ENCODE measurements at places on chromosomes 2 and 18. TPM values are rescaled to one million over a fixed set of nuclear protein-coding genes. Genes with fewer than 3 reads are reported as not detected.
A peak's percentile ranks its signal among the peaks of the same experiment; 100 is the strongest.

- DNase-seq: no peak
These were observed 466.0 kb downstream of the RIT2 start for GRCh38 chr18:42649331-42650035.

DNA sequence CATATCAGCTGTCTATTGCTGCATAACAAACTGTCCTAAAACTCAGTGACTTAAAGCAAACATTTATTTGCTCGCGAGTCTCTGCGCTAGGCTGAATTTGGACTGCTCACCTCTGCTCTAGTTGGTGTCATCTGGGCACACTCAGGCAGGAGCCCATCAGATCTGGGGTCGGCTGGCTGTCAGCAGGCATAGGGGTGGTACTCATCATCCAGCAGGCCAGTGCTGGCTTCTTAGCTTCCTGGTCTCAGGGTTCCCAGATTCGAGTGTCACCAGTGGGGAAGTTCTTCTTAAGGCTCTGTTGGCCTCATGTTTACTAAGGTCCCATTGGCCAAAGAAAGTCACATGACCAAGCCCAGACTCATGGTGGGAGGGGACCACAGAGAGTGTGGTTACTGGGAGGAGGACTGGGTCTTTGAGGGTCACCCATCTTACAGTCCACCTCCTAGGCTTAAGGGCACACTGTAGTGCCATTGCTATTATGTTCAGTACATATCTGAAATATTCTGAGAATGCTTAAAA is 71.6 kb upstream of the ATG16L1 start:
- DNase-seq: no peak

DNA sequence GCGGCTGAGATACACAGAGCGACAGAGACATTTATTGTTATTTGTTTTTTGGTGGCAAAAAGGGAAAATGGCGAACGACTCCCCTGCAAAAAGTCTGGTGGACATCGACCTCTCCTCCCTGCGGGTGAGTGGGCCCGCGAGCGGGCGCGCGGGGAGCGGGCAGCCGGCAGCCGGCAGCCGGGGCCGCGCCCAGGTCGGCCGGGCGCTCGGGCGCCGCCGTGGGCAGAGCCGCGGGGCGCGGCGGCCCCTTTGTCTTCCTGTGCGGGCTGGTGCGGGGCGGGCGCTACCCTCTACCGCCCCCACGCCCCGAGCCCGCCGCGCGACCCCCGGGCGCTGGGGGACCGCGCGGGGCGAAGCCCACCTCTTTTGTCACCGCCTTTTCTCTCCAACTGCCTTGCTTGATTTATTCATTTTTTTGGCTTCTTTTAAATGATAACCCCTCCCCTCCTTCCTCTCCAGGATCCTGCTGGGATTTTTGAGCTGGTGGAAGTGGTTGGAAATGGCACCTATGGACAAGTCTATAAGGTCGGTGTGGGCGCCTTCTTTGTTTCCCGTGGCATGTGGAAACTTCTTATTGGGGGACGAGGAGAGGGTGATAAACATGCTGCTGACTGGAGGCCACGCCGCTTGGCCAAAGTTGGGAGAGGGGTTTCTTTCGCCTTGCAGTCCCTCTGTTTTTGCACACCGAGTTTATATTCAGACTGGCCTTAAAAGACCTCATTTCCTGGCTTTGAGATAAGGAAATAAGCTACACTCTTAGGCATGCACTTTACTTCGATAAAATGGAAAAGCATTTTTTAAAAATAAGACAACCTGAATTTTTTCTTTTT is 722 bp downstream of the MAP4K4 start:
- no peak for DNase-seq

- no peak for DNase-seq
These were observed 57.7 kb downstream of the ROCK2 start for GRCh38 chr2:11286749-11287148.

GRCh38 chr2:200809506-200810251 is 2.0 kb upstream of the BZW1 start:
- DNase-seq: no peak

DNA sequence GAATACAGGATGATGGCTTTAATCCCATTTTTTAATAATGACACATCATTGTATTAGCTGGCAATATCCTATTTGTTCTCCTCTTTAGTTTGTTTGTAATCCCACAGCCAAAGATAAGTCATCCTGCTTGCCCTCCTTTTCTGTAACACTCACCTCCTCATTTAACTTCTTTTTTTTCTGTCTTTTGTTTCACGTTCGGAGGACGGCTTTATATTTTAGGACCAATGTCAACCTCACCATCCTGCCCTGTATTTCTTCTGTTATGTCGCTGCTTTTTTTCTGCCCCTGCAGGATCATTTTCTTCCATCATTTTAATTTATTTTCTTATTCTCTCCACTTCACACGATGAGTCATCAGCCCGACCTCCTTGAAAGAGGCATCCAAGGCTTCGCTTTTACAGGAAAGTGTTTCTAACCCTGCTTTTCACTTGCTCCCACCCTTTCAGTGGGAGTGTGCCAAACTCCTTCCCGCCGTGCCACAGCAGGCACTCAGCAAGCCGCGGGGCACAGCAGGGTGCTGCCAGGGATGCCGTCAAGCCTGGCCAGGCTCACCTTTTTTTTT is 11.4 kb downstream of the RAB31 start:
- DNase-seq: peak; percentile 90

- peak; percentile 2 for DNase-seq
These were observed 74.8 kb upstream of the FAM98A start for GRCh38 chr2:33673937-33674336.

DNA sequence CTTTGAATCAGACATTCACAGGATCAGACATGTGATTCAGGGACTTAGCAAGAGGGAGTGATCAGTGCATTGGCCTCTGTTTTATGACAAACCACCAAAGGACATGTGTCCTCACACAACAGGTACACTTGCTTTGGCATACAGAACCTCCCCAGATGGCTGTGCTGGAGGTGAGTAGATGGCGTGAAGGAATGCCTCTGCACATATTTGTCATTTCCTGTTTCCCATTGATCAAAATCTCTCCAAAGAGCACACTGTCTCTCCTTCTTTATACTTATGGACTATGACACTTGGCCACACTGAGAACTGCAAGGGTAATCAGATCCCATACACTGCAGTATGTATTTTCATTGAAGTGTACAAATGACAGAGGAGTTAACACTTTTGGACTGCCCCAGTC is 927.6 kb downstream of the TSN start:
- no peak for DNase-seq

MGAT4A gene
- 5.2 TPM for total RNA-seq

ESPNL gene
- not detected for total RNA-seq

CFC1B gene
- not detected for total RNA-seq

FNDC4 gene
- total RNA-seq: 0.29 TPM

C2orf81 gene
- 0.53 TPM for total RNA-seq

All from H4 (cell line).